Fibroblast of upper back skin (primary cell): ENCODE measurements at places on chromosomes 13 and 19.

GRCh38 chr13:87172166-87172835 lies 498.9 kb upstream of the SLITRK5 start:
- no peak for DNase-seq

DNA sequence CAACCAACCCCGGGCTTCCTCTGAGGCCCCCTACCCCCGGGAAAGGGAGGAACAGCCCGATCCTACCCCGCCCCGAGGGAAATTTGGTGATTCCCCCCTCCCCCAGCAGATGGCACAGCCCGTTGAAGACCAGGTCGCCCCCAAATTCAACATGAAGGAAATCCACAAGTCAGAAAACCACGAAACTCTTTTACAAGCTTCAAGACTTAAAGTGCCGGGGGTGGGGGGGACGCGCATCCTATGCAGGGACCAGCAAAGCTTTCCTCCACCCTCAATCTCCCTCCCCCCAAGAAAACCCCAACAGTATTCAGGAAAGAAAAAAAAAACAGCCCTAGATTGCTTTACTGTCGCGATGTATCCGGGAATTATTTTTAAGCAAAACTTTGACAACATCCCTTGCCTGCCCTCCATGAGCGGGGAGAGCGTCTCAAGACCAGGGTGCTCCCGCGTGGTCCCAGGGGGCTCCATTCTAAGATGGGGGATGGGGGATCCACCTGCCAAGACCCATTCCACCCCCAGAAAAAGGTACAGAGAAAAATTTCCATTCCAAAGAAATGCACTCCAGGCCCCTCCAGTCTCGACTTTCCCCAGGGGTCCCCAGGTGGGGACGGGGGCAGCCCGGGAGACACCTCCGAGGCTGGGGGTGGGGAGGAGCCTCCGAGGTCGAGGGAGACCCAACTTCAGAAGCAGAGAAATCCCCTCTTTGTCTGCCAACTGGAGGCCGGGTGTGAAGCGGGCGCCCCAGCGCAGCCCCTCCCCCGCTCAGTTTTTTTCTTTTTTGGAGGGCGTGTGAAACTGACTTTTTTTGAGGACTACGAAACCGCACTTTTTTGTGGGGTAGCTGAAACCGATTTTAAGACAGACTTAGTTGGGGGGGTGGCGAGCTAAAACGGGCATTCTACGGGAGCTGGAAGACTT lies 1.5 kb downstream of the TCF3 start:
- DNase-seq = peak; percentile 17

- DNase-seq = peak; percentile 81
Measured at GRCh38 chr19:9934132-9934950, 2.0 kb downstream of the OLFM2 start.

DNA sequence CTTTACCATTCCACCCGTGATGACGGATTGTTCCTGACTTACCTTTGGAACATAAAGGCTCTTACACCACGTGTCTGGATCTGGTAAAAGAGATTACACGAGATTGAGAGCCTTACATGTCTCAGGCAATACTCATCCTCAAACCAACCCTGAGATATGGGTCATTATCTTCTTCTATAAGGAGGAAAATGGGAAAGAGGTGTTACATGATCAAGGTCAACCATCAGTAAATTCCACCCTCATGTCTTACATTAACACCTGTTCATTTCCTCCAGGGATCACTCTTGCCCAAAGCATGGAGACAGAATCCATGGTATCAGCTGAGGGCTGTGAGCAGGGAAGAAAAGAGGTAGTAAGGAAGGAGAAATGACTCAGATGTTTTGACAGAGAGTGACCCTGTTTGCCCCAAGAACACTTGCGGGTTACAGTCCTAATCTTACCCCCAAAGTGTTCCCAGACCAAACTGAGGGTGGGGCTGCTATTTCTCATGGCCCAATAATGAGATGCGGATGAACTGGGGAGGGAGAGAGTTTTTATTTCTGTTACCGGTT lies 19.6 kb downstream of the LILRB4 start:
- no peak for DNase-seq

- peak; percentile 78 for DNase-seq
Measured at GRCh38 chr19:42185277-42185676, 32.2 kb downstream of the DEDD2 start.

DNA sequence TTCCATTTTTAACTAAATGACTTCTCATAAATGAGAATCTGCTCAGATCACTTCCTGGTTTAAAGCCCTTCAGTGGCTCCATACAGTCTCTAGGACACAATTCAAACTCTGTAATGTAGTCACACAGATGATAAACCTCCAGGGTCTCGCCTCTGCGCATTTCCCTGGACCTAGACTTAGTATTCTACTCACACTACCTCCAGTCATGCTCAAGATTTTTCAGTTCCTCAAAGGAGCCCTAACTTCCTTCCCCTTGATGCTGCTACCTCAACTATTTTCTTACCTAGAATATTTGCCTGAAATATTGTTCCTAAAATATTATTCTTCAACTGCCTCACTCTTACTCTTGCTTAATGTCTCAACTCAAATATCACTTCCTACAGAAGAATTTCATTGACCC lies 86.7 kb upstream of the TPP2 start:
- no peak for DNase-seq

GRCh38 chr19:28726533-28727479 lies 486.1 kb downstream of the UQCRFS1 start:
- DNase-seq = no peak

DNA sequence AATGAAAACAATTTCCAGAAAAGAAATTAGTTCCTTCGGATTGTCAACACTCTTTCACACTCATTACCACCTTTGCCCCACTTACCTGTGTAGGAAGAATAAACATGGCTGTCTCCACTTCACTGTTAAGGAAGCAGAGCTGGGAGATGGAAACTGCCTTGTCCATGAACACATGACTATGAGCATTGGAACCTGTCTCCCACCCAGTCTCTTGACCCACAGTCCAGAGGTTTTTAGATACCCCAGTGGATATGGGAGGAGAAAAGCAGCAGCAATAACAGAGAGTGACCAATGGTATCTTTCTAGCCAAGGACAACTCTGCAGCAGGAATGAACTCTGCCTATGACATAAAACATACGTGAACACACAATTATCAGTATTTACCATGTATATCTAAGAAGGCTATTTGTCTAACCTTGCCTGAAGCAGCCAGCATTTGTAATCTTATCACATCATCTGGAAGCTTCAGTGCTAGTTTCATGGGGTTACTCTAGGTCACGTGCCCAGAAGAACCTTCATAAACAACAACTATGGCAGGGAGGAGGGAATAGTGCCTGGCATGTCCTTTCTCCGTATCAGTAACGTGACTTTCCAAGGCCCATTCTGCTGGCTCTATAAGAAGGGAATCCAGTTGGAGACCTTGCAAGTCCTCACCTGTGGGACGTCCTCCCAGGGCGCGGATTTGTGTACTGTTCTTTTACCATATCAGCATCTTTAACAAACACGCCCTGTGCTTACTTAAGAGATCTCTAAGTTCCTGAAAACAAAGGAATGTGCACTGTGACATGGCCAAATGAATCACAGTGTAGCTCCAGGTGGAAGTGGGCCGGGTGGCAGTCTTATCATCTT lies 221.8 kb upstream of the UBL3 start:
- no peak for DNase-seq

GRCh38 chr19:1237027-1237659 lies 662 bp downstream of the CBARP start:
- DNase-seq = no peak

GRCh38 chr13:95800436-95800835 lies 123.5 kb downstream of the DNAJC3 start:
- DNase-seq = no peak

DNA sequence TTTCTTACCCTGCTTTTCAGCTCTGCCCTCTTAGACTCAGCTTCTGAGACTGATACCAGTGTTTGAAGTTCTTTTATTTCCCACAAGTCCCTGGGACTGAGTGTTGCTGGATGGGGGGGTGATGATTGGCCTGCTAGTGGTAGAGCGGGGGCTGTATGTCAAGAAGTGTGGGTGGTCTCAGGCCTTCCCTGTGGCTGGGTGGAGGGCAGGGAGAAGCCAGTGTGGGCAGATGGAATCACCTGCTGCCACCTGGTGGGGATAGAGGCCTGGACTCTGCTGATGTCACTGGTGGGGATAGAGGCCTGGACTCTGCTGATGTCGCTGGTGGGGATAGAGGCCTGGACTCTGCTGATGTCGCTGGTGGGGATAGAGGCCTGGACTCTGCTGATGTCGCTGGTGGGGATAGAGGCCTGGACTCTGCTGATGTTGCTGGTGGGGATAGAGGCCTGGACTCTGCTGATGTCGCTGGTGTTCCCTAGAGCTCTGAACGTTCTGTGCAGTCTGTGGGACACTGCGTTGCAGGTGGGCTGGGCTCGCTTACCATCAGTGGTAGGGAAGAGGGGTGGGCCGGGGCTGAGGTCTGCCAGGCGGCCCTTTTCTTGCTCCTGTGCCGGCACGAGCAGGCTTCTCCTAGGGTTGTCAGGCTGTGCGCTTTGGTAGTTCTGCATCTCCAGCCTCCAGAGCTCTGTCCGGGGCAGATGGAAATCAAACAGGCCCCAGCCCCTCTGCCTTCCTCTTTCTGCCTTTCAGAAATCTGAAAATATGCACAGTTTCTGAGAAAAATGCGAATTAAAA lies 101.3 kb downstream of the ARHGEF7 start:
- DNase-seq = peak; percentile 48

GRCh38 chr13:61275251-61275650 lies 140.4 kb downstream of the PCDH20 start:
- DNase-seq = no peak

- no peak for DNase-seq
Measured at GRCh38 chr13:39918620-39919236, 263.3 kb downstream of the COG6 start.

- no peak for DNase-seq
Measured at GRCh38 chr19:10835089-10835753, 791 bp downstream of the TMED1 start.

- DNase-seq = peak; percentile 75
Measured at GRCh38 chr13:98509271-98510155, 67.4 kb downstream of the STK24 start.

GRCh38 chr19:56969759-56970178 lies 129.2 kb upstream of the PEG3 start:
- no peak for DNase-seq

- no peak for DNase-seq
Measured at GRCh38 chr13:108927615-108928014, 298.2 kb downstream of the MYO16 start.

GRCh38 chr13:91767651-91768050 lies 369.2 kb downstream of the GPC5 start:
- DNase-seq = no peak

DNA sequence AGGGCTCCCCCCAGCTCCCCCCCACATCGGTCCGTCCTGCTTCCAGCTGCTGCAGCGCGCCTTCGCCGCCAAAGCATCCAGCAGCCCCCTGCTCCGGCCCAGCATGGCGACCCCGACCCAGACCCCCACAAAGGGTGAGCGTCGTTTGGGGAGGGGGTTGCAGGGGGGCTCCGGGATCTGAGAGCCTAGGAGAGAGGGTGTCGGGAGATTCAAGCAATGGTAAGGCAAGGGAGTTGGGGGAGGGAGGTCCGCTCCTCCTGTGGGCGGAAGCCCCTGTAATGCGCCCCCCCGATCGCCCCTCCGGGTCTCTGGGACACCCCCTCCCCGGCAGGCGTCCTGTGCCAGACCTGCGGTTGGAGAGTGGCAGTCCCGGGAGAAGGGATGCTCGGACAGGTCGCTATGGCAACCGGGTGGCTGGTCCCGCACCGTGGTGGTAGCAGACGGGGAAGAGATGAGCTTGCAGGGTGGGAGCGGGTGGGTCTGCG lies at the start of gene FXYD7:
TSS of gene FXYD7 (plus strand) at position 25 of the 485 bp plus-strand sequence. CDS start at position 104, 79 bp downstream.
- no peak for DNase-seq

GRCh38 chr13:31214435-31214834 lies 14.7 kb downstream of the B3GLCT start:
- DNase-seq = no peak

DNA sequence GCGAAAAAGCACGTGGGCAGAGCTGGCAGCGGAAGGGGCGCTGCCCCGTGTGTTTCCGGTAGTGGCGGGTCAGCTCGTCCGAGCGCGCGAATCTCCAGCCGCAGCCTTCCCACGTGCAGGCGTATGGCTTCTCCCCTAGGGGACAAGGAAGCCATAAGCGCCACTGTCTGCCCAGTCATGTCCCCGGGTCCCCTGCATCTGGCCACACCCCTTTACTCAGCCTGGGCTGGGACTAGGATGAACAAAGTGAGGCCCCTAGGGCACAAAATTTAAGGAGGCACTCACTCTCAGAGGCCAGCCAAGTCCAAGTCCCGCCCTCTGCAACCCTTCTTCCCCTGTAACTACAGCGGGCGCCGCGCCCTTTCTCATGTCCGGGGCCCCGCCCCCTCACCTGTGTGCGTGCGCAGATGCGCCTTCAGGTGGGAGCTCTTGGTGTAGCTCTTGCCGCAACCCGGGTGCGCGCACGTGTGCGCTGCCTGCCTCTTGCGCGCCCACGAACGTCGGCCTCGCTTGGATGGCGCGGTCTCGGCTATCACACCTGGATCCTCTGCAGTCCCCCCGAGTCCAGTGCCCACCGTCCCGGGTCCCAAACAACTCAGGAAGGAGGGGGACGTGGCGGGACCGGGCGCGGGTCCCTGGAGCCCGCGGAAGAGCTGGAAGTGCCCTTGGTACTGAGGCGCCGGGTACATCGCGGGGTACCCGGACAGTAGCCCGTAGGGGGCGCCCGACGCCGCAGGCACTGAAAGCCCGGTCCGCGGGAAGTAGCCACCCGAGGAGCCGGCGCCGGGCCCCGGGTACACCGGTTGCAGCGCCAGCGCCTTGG lies 1.9 kb downstream of the KLF1 start:
- DNase-seq = peak; percentile 21

- DNase-seq = no peak
Measured at GRCh38 chr13:26594363-26594762, 36.9 kb downstream of the WASF3 start.

DNA sequence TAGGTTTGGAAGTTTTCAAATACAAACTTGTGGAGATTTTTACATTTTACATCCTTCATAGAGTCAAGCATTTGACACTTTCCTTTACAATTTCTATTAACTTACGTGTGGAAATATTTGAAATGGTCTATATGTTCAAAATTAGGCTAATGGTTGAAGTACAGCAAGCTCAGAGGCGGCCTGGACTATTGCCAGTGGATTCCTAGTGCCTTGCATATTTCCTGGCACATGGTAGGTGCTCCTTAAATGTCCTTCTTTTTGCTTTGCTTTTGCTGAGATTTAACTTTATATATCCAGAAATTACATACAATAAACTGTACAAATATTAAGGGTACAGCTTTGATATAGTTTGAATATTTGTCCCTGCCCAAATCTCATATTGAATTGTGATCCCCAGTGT lies 93.9 kb downstream of the UBL3 start:
- DNase-seq = peak; percentile 65

GRCh38 chr19:6424195-6424938 lies at the start of gene KHSRP:
Gene KHSRP, minus strand, starts transcription at chr19:6424811. Its CDS starts 110 bp downstream, at chr19:6424701.
- no peak for DNase-seq
